Activated T-helper 9 cell treated with anti-CD3 and anti-CD28 coated beads, Interleukin-2, amount 50 U/mL, for 16 hours (primary cell): ENCODE measurements at places on chromosomes 6 and 20.
A peak's percentile ranks its signal among the peaks of the same experiment; 100 is the strongest.

DNA sequence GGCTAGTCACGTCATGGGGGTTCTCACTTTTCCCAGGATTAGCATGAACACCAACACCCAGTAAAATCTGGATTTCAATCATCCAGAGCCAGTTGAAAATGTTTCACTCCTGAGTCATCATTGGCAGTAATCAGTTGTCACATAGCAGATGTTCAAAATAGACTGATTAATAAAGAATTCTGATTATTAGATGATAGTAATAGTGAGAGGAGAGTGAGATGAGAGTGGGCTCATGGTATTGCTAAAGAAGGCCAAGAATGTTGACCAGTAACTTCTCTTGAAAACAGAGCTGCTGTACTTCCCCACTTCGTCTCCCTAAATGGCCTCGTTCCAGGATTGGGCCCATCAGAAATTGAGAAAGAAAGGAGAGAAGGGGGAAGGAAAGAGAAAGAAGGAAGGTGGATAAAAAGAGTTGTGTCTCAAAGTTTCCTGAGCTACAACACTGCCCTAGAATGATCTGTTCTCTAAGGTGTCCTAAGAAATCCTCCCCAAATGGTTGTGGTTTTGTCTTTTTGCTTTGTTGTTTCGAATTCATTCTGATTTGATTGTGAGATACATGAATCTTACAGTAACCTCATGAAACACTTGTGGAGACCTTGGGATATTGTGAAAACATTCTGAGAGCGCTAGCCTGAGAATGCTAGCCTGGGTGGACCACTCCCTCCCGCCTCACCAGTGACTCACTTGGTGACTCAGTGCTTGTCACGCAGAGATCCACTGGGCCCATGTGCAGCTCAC, 502.2 kb upstream of the JARID2 start:
- peak; percentile 74 for DNase-seq

GRCh38 chr6:75020376-75020775, 185.5 kb downstream of the COL12A1 start:
- DNase-seq = no peak

DNA sequence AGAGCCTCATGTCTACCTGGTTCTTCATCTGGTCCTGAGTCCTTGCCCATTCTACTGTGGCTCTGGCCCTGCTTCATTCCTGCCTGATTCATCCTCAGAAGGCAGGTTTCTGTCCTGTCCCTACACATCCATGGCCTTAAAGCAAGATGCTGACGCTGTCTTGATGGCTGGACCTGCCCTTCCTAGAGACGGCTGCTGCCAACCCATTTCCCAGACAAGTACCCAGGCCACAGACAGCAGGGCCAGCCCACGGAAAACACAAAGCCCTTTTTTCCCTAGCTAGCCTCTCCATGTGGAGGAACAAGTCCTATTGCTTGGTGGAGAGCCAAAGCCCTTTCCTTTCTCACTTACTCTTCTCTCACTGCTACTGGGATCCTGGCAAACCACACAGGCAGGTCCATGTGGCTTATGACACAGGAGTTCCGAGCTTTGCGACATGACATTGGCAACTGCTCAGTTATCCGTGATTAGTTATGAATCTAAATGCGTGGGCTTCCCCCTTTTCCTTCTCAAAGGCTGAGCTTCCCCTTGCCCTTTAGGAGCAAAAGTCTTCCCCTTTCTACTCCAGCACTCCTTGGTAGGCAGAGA, 72.9 kb downstream of the SLC22A3 start:
- DNase-seq = no peak

DNA sequence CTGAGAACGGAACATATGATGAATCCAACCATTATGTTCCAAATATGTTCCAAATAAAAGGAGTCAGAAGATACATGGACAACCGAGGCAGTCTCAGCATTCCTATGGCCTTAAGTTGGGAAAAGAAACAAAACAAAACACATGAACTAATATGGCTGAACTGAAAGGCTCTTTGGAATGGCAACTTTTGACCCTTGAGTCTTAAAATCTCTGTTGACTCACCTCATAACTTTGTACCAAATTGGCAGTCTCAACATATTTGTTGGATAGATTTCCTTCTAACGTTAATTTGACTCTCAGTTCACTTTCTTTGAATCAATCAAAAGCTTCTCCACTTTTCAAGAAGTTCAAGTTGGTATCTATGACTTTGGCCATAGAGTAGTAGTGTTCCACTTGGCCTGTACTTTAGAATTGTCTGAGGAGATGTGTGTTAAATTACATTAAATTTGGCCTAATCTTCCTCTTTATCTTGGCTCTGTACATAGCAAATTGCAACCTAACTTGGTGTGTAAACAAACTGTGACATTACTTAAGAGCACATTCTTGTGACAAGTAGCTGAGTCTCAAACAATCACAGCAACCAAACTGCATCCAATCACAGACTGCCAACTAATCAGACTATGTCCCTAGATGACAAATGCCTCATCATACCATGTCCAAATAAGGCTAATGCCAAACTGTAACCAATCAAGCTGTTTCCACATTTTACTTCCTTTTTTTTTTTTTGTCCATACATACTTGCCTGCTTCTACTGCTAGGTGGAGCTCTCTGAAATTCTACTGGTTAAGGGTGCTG, 208.8 kb downstream of the BMP2 start:
- DNase-seq = no peak

- DNase-seq = no peak
Observed at GRCh38 chr20:63082308-63082938, 75.7 kb upstream of the BHLHE23 start.

DNA sequence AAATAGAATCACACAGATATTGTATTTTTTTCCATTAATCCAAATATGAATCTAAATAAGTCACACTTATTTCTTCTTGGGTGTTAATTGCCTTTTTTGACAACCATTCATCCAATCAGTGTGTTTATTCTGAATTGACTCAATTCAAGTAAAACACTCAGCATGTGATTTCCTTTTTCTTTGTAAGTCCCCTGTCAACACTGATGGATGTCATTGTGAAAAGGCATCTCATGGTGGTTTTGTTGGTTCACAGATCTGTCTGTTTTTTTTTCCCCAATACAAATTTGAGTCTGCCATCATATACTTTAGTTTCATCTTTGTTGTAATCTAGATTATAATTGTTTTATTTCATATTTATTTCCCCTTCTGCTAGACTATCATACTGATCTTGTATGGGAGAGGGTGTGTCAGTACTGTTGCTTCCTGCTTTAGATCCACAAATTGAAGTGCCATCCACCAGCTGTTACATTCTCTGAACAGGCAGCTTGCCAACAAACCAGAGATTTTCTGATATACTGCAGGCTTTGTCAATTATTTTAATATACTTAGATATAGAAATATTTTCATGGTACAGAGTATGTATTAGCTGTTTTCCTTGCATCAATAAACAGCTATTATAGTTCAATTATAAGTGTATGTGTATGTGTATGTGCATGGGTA, 64.2 kb upstream of the FLRT3 start:
- DNase-seq = no peak
